ENCODE measurements at places on chromosomes 12 and 14. TPM values are rescaled to one million over a fixed set of nuclear protein-coding genes. Genes with fewer than 3 reads are reported as not detected.
A peak's percentile ranks its signal among the peaks of the same experiment; 100 is the strongest.

- no peaks in the 10 kb centered on the region for H3K27me3 ChIP-seq
- no peaks in the 10 kb centered on the region for H3K4me1 ChIP-seq
- H3K4me3 ChIP-seq, result no peak overlapping the region
- H3K27ac ChIP-seq, result no peak overlapping the region
- no peaks in the 10 kb centered on the region for H3K36me3 ChIP-seq
Observed at GRCh38 chr12:130990034-130990433, 36.3 kb downstream of the ADGRD1 start.

Gene BCL11B
- total RNA-seq, result 5.6 TPM

Gene KRT74
- total RNA-seq, result not detected

DNA sequence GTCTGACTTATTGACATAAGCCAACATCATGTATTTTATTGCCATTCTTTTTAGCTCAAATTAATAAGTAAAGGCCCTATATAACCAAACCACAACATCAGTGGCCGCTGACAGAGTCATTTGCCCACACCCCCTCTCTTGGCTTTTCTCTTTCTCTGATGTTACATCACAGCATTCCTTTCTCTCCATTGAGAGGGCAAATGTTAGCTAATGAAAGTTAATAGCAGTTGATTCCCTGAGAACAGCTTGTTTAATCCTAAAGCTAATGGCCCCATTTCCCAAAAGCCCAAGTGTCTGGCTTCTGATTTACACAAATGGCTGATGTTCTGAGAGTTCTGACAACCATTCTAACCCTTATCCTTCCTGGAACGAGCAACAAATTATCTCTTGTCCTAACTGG, 308.8 kb downstream of the SNAPC1 start:
- no peaks in the 10 kb centered on the region for H3K4me1 ChIP-seq
- no peak for DNase-seq
- no peaks in the 10 kb centered on the region for H3K36me3 ChIP-seq
- no peak overlapping the region for H3K4me3 ChIP-seq

Gene FOS
- 86.9 TPM for total RNA-seq

Gene SALL2
- 1.7 TPM for total RNA-seq

- no peaks in the 10 kb centered on the region for H3K27me3 ChIP-seq
- DNase-seq, result no peak
- peak overlapping the region; percentile 75 for H3K4me3 ChIP-seq
- no peaks in the 10 kb centered on the region for H3K36me3 ChIP-seq
- no peak overlapping the region for H3K27ac ChIP-seq
Observed at GRCh38 chr12:104136577-104136976, 1.4 kb downstream of the NFYB start.

Gene POLE
- 34.5 TPM for total RNA-seq

Gene LLPH
- 21.0 TPM for total RNA-seq

Gene MANSC4
- total RNA-seq, result not detected

- no peaks in the 10 kb centered on the region for H3K36me3 ChIP-seq
- no peak overlapping the region for H3K4me3 ChIP-seq
- H3K4me1 ChIP-seq, result peaks cover 11% of the 10 kb centered on the region
- DNase-seq, result peak; percentile 84
- H3K27ac ChIP-seq, result peak overlapping the region; percentile 86
- H3K27me3 ChIP-seq, result no peaks in the 10 kb centered on the region
Observed at GRCh38 chr14:100406505-100407131, 83.5 kb downstream of the SLC25A47 start.
